ENCODE measurements at places on chromosomes 7 and 10.

- DNase-seq = no peak
Observed at GRCh38 chr10:33215154-33215553, 119.3 kb downstream of the NRP1 start.

- no peak for DNase-seq
Observed at GRCh38 chr7:40716052-40716451, 581.2 kb downstream of the SUGCT start.

- no peak for DNase-seq
Observed at GRCh38 chr10:23505797-23506465, 67.1 kb downstream of the OTUD1 start.

DNA sequence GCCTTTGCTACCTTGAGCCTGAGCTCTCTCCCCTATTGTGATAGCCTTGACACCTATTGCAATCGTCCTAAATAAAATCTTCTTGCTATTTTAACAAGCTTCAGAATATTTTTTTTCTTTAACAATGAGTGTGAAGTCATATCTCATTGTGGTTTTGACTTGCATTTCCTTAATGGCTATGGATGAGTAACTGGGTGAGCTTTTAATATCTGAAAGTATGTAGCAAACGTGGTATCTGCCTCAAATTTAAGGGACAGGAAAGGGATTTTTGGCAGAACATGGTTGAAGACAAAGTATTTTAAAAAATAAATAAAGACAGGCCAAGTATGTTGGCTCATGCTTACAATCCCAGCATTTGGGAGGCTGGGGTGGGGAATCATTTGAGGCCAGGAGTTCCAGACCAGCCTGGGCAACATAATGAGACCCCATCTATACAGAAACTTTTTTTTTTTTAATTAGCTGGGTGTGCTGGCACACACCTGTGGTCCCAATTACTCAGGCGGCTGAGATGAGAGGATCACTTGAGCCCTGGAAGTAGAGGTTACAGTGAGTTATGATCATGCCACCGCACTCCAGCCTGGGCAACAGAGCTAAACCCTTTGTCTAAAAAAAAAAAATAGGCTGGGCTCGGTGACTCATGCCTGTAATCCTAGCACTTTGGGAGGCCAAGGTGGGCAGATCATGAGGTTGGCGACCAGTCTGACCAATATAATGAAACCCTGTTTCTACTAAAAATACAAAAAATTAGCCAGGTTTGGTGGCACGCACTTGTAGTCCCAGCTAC, 319.3 kb upstream of the NRP1 start:
- DNase-seq = no peak

- no peak for DNase-seq
Observed at GRCh38 chr7:46569133-46569465, 648.0 kb upstream of the IGFBP3 start.

DNA sequence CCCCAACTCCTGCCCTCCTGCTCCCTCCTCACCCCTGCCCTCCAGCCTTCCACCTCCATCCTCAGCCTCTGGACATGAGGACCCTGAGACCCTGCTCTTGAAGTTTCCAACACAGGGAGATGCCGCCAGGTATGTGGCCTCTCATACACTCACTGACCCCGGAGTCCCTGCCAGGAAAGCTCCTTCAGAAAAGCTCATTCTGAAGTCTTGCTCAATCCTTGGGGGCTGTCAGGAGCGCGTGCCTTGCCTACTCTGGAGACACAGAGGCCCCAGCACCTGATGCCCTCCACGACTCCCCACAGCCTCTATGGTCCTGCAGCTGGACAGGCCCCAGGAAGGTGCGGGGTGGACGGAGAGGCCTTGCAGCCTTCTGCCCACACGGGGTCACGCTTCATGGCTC, 11.0 kb downstream of the NUDT1 start:
- DNase-seq = no peak

GRCh38 chr10:12177642-12178041, 18.0 kb downstream of the NUDT5 start:
- no peak for DNase-seq

GRCh38 chr7:87318741-87319140, 26.7 kb upstream of the CROT start:
- DNase-seq = no peak

DNA sequence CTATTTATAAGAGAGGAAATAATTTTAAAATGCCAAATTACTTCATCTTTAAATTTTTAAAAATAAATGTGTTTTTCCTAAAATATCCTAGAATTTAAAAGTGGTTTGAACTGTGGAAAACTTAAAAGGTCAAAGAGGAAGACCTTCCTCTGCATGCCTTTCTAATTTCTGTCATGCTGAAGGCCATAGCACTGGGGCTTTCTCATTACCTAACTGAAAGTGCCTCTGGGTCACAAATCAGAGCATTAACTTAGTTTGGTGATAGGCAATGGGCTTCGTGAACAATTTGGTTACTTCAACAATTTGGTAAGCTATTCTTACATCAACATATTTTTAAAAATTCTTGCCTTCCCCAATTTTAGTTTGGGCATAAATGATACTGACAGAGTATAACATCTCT, 100.2 kb upstream of the SAMD8 start:
- no peak for DNase-seq

GRCh38 chr7:85479918-85480643, 293.2 kb upstream of the SEMA3D start:
- DNase-seq = no peak

GRCh38 chr10:14293526-14293925, 37.2 kb downstream of the FRMD4A start:
- no peak for DNase-seq

DNA sequence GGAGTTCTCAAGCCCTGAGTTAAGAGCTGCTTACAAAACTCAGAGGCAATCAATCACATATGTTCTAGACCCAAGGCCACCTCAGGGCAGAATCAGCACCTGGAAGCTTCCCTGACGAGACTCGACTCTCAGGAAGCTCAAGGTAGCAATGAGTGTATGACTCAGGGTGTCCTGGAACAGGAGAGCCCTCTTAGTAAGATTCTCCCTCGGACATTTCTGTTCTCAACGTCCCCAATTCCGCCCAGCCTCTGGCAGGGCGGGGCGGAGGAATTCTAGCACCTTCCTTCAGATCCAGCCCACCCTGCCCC, 39.6 kb upstream of the PROSER2 start:
- no peak for DNase-seq

- no peak for DNase-seq
Observed at GRCh38 chr7:139674752-139675126, 103.1 kb downstream of the HIPK2 start.

DNA sequence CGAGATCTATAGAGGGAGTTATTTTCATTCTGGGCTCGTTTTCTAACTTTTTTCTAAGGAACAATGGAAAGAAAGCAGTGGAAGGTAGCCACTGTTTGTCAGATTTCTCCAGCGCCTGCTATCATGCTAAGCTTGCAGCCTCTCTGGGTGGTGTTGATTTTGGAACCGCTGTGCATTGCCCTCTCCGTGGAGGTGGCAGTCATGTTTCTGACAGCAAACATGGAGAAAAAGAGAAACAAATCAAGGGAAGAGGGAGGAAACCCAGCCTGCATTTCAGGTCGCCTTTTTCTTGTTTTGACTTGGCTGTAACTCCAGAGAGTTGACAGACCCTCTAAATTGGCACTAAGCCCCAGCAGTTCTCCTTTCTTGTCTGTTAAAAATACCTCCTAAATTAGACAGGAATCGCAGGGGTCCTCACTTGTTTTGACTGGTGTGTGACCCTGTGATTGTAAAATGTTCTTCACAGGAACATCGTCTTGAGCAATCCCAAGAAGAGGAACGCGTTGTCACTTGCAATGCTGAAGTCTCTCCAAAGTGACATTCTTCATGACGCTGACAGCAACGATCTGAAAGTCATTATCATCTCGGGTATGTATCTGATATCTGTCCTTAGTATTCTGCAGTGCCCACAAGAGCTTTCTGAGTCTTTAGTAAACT, 4.8 kb downstream of the ECHDC3 start:
- DNase-seq = no peak

- DNase-seq = no peak
Observed at GRCh38 chr10:71969929-71970328, 5.7 kb downstream of the CHST3 start.

DNA sequence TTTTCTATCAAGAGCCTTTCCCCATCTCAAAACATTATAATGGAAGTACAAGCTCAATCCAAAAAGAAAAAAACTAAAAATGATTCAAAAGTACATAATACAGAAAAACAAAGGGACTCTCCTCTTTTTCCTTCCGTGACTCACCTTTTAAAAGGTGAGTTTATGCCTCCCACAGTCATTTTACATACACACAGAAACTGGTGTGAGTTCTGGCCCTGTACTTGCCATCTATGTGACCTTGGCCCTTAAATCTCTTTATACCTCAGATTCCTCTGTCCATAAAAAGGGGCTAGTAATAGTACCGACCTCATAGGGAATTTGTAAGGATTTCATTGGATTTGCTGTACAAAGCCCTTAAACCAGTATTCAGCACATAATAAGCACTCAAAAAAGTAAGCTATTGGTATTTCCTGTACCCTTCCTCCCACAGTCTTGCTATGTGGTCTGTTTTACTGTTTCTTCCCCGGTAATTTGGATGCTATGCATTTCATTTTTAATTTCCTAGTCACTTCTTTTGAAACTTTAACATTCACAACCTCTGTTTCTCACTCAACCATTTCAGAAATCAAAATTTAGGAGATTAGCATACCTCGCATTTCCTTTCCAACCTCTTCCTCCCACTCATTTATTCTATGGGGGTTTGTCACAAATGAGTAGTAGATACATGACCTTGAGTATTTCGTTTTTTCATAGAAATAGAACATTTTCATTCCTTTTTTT, 39.0 kb downstream of the STK17A start:
- no peak for DNase-seq

DNA sequence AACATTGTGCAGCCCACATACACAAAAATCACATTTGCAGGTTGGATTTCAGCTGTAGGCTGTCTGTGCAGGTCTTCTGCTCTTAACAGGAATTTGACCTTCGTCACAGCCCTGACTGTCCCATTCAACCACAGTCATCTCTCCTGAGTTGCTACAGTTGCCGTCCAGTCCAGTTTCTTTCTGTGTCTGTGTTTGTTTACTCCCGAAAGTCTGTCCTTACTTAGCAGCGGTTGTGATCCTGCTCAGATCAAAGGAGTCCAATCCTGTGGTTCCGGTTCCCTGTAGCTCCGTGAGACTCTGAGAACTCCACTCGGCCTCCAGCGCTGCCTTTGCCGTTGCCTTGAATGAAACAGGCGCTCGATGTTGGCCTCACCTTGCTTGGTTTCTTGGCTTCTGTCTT, 111.6 kb upstream of the GATA3 start:
- no peak for DNase-seq

DNA sequence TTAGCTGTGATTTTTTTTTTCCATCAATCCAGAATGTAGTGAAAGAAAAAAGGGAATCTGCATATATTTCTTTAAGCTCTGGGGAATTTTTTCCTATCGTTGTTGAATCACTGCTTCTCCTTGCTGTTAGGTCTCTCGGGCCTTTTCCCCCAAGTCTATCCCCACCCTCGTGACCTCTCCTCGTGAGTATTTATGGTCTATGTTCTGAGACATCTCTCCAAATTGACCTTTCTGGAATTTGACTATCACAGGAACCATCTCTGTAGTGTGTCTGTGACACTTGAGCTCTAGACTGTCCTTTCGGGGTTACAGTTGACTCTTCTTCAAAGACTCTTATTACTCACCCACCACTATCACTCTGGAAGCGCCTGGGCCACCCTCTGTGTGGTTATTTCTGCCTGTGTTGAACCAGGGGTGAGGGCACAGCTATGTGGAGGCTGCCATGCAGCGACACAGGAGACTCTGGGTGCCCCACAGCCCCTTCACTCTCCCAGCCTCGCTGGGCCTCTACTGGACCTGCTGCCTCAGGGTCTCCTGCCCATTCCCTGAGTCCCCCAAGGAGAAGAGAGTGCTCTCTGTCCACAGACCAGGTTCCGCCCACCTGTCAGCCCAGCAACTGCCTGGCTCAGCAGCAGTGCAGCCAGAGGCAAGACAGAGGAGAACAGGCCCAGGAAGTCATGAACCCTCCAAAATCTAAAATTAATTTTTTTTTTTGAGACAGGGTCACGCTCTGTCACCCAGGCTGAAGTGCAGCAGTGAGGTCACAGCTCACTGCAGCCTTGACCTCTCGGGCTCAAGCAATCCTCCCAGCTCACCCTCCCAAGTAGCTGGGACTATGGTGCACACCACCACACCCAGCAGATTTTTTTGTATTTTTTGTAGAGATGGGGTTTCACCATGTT, 45.7 kb upstream of the PTPRN2 start:
- DNase-seq = no peak

GRCh38 chr7:134851141-134851540, 71.7 kb downstream of the CALD1 start:
- no peak for DNase-seq

DNA sequence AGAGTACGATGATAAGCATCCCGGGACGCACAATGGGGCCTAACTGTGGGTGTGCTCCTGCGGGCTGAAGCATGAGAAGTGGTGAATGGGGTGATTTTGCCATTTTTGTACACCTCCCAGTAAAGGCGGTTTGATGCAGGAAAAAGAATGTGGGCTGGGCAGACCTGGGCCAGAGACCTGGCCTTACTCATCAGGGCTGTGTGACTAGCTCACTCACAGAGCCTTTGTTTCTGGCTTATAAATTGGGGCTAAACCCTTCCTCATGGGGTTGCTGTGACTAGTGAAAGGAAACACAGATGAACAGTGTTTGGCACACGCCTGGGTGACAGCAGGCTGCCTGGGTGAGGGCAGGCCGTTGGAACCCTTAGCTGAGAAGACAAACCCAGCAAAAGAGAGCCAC, 18.0 kb downstream of the RRP12 start:
- no peak for DNase-seq

GRCh38 chr7:115054478-115055065, 132.7 kb downstream of the MDFIC start:
- DNase-seq = no peak

GRCh38 chr10:28295336-28295735, 7.5 kb downstream of the MPP7 start:
- no peak for DNase-seq

GRCh38 chr7:137667633-137668387, 179.0 kb downstream of the DGKI start:
- no peak for DNase-seq

DNA sequence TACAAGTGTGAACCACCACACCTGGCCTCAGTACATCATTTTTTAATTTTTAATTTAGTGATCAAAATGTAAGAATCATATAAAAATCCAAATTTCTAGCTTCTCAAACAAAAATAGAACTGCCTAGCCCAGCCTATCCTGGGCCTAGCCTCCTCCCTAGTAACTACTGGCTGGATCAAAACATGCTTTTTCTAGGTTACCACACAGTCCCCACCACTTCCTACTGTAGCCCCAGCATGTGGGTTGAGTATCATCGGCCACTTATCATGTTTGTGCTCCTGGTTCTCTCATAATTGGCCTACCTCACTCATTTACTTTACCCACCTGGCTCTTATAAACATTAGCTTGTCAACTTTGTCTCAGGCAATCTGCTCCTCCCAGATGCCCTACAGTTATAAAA, 52.9 kb downstream of the DNAJC12 start:
- DNase-seq = no peak

- DNase-seq = no peak
Observed at GRCh38 chr10:56109454-56109853, 251.6 kb downstream of the ZWINT start.

DNA sequence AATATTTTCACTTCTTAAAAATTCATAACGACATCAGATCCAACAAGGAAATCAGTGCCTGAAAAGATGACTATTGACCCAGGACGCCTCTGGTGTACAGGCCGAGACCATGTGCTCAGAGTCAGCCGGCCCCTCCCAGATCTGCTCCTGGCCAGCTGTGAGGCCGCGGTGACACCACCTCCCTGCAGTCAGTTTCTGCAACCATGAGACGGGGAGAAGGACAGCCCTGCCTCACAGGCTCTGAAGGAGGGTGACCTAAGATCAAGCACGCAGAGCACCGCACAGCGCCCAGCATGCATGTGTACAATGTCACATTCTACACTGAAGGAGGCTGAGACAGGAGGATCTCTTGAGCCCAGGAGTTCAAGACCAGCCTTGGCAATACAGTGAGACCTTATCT, 2.6 kb upstream of the GPER1 start:
- no peak for DNase-seq

All from stimulated activated CD8-positive, alpha-beta memory T cell treated with anti-CD3 and anti-CD28 coated beads, Interleukin-4, amount 100 ng/mL, for 1 hour (primary cell).